Cardiac muscle cell (in vitro differentiated cells and primary cell): ENCODE measurements at places on chromosomes 7 and 10. TPM values are rescaled to one million over a fixed set of nuclear protein-coding genes. Genes with fewer than 3 reads are reported as not detected.

DNA sequence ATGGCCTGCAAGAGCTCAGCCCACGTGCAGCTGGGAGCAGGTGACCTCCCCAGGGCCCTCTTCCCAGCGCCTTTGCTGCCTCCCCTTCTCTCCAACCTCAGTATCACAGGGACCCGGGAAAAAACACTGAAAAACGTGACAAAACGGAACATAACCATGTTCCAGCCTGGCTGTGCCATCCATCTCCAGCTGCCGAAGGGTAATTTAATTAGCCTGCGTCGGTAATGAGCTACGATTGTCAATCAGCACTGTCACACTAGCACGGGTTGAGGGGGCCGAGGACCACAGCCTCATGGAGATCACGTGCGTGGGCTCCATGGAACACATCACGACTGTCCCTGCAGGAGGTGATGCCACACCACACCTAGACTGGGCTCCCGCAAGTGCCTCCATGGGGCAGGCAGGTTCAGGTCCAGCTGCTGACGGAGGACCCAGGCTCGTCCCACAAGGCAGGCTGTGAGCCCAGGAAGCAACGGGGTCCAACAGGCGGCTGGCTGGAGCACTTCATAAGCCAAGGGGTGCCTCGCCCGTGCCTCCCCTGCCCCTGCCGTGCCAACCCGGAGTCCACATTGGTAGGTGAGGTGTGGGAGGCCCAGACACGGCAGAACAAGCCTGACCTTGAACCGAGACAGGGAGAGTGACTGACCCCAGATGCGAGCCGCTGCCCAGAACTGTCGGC lies 199.5 kb downstream of the ELFN1 start:
- H3K4me3 ChIP-seq: no peak overlapping the region
- no peaks in the 10 kb centered on the region for H3K27me3 ChIP-seq
- H3K4me1 ChIP-seq: no peaks in the 10 kb centered on the region
- no peak overlapping the region for H3K27ac ChIP-seq
- no peaks in the 10 kb centered on the region for H3K36me3 ChIP-seq
- no peak for DNase-seq

- no peaks in the 10 kb centered on the region for H3K27me3 ChIP-seq
- no peaks in the 10 kb centered on the region for H3K36me3 ChIP-seq
- no peak overlapping the region for H3K4me3 ChIP-seq
- H3K4me1 ChIP-seq: peaks cover 29% of the 10 kb centered on the region
- H3K27ac ChIP-seq: peak overlapping the region; percentile 95
Measured at GRCh38 chr7:40232242-40232893, 97.6 kb downstream of the SUGCT start.

Gene PLAC9
- not detected in 2 replicates for total RNA-seq

Gene SPDYE16
- 0.11 and 1.1 TPM in 2 replicates for total RNA-seq

- H3K36me3 ChIP-seq: no peaks in the 10 kb centered on the region
- no peak overlapping the region for H3K27ac ChIP-seq
- no peaks in the 10 kb centered on the region for H3K27me3 ChIP-seq
- no peak overlapping the region for H3K4me3 ChIP-seq
- H3K4me1 ChIP-seq: no peaks in the 10 kb centered on the region
- DNase-seq: no peak
Measured at GRCh38 chr7:54802841-54803240, 43.8 kb upstream of the SEC61G start.

- H3K4me1 ChIP-seq: no peaks in the 10 kb centered on the region
- no peaks in the 10 kb centered on the region for H3K36me3 ChIP-seq
- H3K4me3 ChIP-seq: no peak overlapping the region
- H3K27me3 ChIP-seq: no peaks in the 10 kb centered on the region
- peak; percentile 13 for DNase-seq
Measured at GRCh38 chr7:120806669-120807068, 51.3 kb downstream of the TSPAN12 start.

DNA sequence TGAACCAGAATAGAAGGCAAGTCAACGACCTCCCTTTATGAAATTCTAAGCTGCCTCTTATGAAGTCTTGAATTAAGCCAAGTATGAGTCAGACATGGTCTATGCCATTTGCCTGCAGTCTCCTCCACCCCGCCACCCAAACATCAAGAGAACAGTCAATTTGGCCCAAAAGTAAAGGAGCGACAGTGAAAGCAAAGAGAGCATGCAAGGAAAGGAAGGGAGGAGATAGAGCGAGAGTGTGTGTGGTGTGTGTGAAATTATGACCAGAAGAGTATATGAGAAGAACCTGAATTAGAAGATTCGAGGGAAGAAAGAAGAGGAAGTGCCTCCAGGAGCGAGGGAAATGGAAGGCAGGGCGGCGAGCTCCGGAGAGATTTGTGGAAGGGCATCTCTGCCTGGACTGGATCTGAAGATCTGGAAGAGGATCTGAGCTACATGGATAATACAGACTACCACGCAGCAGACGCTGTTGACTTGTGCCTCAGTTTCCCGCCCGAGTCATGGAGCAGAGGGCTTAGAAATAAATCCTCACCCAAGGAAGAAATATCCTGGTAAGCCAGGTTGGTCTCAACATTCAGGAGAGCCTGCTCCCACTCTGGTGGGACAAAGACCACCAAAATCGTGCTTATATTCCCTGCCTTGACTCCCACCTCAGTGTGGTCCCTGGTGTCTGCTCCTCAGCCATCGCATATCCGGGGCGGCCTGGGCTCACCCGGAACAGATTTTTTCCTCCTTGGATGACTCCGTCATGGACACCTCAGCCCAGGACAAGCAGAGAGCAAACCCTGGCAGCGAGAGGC lies 459 bp downstream of the ZDHHC6 start:
- peak; percentile 16 for DNase-seq
- no peaks in the 10 kb centered on the region for H3K27me3 ChIP-seq
- H3K4me1 ChIP-seq: peaks cover 9% of the 10 kb centered on the region
- peak overlapping the region; percentile 82 for H3K4me3 ChIP-seq
- H3K36me3 ChIP-seq: peaks cover 28% of the 10 kb centered on the region
- H3K27ac ChIP-seq: peak overlapping the region; percentile 99

- H3K27ac ChIP-seq: peak overlapping the region; percentile 57
- peaks cover 14% of the 10 kb centered on the region for H3K4me1 ChIP-seq
- H3K4me3 ChIP-seq: no peak overlapping the region
- no peaks in the 10 kb centered on the region for H3K27me3 ChIP-seq
- peaks cover 59% of the 10 kb centered on the region for H3K36me3 ChIP-seq
- DNase-seq: peak; percentile 86
Measured at GRCh38 chr10:28587970-28588290, 55.0 kb downstream of the WAC start.

Gene GHITM
- total RNA-seq: 213 and 332 TPM in 2 replicates

DNA sequence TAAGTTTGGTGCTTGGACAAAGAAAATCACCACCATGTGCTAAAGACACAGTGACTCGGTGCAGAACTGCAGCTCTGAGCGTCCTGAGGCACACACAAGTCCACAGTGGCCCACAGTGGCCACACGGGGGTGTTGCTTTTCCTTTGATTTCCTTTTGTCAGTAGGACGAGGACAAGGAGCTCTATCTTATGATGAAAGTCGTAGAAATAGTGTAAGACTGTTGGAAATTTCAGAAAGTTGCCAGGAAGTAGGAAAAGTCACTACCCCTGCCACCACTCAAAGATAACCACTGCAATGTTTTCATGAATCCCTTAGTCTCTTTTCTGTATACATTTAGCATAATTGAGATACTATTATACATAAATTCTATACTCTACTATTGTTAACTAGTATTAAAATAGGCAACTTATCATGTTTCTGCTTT lies 146.0 kb downstream of the TNS3 start:
- no peaks in the 10 kb centered on the region for H3K27me3 ChIP-seq
- no peaks in the 10 kb centered on the region for H3K4me1 ChIP-seq
- peak; percentile 76 for DNase-seq
- H3K4me3 ChIP-seq: no peak overlapping the region
- no peaks in the 10 kb centered on the region for H3K36me3 ChIP-seq
